Memory B cell (primary cell): ENCODE measurements at places on chromosomes 7 and 10.

- H3K27me3 ChIP-seq: no peaks in the 10 kb centered on the region
- peaks cover 17% of the 10 kb centered on the region for H3K36me3 ChIP-seq
- DNase-seq: no peak
- H3K4me1 ChIP-seq: no peaks in the 10 kb centered on the region
- no peak overlapping the region for H3K4me3 ChIP-seq
- no peak overlapping the region for H3K27ac ChIP-seq
Measured at GRCh38 chr10:48406204-48406603, 99.7 kb downstream of the MAPK8 start.

GRCh38 chr10:13608246-13608853 is 21.6 kb downstream of the PRPF18 start:
- H3K27me3 ChIP-seq: no peaks in the 10 kb centered on the region
- H3K4me3 ChIP-seq: no peak overlapping the region
- no peaks in the 10 kb centered on the region for H3K4me1 ChIP-seq
- no peak overlapping the region for H3K27ac ChIP-seq
- DNase-seq: no peak

DNA sequence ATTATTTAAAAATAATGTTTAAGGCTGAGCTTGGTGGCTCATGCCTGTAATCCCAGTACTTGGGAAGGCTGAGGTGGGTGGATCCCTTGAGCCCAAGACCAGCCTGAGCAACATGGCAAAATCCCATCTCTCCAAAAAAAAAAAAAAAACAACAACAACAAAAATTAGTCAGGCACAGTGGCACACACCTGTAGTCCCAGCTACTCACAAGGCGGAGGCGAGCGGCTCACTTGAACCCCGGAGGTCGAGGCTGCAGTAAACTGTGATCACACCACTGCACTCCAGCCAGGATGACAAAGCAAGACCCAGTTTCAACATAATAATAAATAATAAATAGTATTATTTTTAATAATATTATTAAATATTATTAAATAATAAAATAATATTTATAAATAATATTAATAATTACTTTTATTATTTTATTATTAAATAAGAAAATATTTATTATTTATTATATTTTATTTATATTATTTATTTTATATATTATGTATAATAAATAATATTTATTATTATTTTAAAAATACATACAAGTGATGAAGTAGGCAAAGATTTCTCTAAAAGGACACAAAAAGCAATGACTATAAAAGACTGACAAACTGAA is 8.4 kb upstream of the LRRC61 start:
- no peaks in the 10 kb centered on the region for H3K27me3 ChIP-seq
- H3K4me1 ChIP-seq: no peaks in the 10 kb centered on the region
- H3K36me3 ChIP-seq: peaks cover 7% of the 10 kb centered on the region
- DNase-seq: no peak
- no peak overlapping the region for H3K4me3 ChIP-seq

- H3K4me3 ChIP-seq: peak overlapping the region; percentile 44
- H3K4me1 ChIP-seq: peaks cover 58% of the 10 kb centered on the region
- peaks cover 25% of the 10 kb centered on the region for H3K36me3 ChIP-seq
- H3K27me3 ChIP-seq: no peaks in the 10 kb centered on the region
- peak overlapping the region; percentile 87 for H3K27ac ChIP-seq
- no peak for DNase-seq
Measured at GRCh38 chr10:96260014-96260413, 11.4 kb downstream of the BLNK start.

GRCh38 chr7:148553979-148554378 is 36.6 kb upstream of the C7orf33 start:
- no peak for DNase-seq
- H3K27ac ChIP-seq: no peak overlapping the region
- H3K4me1 ChIP-seq: peaks cover 2% of the 10 kb centered on the region
- peaks cover 1% of the 10 kb centered on the region for H3K27me3 ChIP-seq

GRCh38 chr7:122248472-122248871 is 56.1 kb downstream of the FEZF1 start:
- no peak for DNase-seq
- H3K27me3 ChIP-seq: no peaks in the 10 kb centered on the region
- no peaks in the 10 kb centered on the region for H3K36me3 ChIP-seq
- no peak overlapping the region for H3K4me3 ChIP-seq

- H3K27ac ChIP-seq: no peak overlapping the region
- H3K36me3 ChIP-seq: no peaks in the 10 kb centered on the region
- H3K4me1 ChIP-seq: no peaks in the 10 kb centered on the region
- no peak overlapping the region for H3K4me3 ChIP-seq
- peaks cover 5% of the 10 kb centered on the region for H3K27me3 ChIP-seq
- DNase-seq: no peak
Measured at GRCh38 chr7:54722026-54722425, 37.0 kb downstream of the SEC61G start.

GRCh38 chr7:44985900-44986217 is 7.0 kb upstream of the MYO1G start:
- H3K4me3 ChIP-seq: peak overlapping the region; percentile 95
- DNase-seq: no peak
- H3K27me3 ChIP-seq: no peaks in the 10 kb centered on the region
- H3K36me3 ChIP-seq: peaks cover 24% of the 10 kb centered on the region
- H3K4me1 ChIP-seq: peaks cover 31% of the 10 kb centered on the region
- H3K27ac ChIP-seq: peak overlapping the region; percentile 98

- H3K27me3 ChIP-seq: peaks cover 1% of the 10 kb centered on the region
- no peaks in the 10 kb centered on the region for H3K4me1 ChIP-seq
- no peak overlapping the region for H3K4me3 ChIP-seq
- no peak overlapping the region for H3K27ac ChIP-seq
Measured at GRCh38 chr7:159310457-159311171, 165.9 kb upstream of the VIPR2 start.

- no peaks in the 10 kb centered on the region for H3K27me3 ChIP-seq
- H3K27ac ChIP-seq: no peak overlapping the region
- H3K36me3 ChIP-seq: no peaks in the 10 kb centered on the region
Measured at GRCh38 chr10:126097558-126098225, 201.3 kb downstream of the FANK1 start.

GRCh38 chr10:98320486-98321185 is 52.6 kb upstream of the LOXL4 start:
- DNase-seq: no peak
- no peak overlapping the region for H3K4me3 ChIP-seq
- H3K36me3 ChIP-seq: no peaks in the 10 kb centered on the region
- H3K27me3 ChIP-seq: peaks cover 8% of the 10 kb centered on the region

DNA sequence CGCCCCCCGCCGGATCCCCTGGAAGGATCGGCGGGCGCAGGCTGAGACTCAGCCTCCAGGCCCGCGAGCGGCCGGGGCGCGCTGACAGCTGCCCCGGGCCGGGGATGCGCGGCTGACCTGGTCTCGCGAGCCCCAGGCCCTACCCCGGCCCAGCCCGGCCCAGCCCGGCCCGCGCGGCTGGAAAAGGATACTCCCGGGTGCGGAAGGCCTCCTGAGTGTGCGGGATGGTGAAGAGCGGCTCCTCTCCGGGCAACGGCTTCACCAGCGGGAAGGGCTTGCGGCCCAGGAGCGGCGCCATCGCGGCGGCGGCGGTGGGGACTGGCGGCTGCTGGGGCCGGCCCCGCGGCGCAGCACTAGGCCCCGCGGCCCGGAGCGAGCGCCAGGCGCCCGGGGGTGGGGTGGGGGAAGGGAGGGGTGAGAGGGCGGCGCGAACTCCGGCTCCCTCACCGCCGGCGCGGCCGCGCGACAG is 423 bp downstream of the BAZ1B start:
- H3K27me3 ChIP-seq: no peaks in the 10 kb centered on the region
- H3K36me3 ChIP-seq: peaks cover 12% of the 10 kb centered on the region
- H3K4me1 ChIP-seq: peaks cover 35% of the 10 kb centered on the region
- H3K27ac ChIP-seq: peak overlapping the region; percentile 97

GRCh38 chr7:148909568-148909967 is 25.5 kb upstream of the EZH2 start:
- no peaks in the 10 kb centered on the region for H3K36me3 ChIP-seq
- no peak for DNase-seq
- H3K27me3 ChIP-seq: peaks cover 10% of the 10 kb centered on the region
- no peak overlapping the region for H3K4me3 ChIP-seq
- H3K27ac ChIP-seq: no peak overlapping the region

DNA sequence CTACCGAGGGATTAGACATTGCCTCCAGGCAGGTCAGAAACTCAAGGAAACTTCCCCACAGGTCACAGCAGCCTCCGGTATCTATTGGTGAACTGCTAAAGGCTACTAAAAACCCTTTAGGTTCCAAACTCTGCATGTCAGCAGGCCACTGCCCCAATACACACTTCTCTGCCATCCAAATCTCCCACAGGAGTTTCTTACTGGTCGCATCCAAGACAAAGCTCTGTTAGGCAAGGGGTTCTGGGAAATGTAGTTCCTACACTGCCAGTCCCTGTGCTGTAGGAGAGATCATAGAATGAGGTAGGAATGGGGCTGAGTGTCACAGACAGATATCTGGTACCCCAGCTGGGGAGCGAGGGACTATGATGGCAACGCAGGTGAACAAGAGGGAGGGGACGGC is 757.0 kb upstream of the C7orf33 start:
- no peak overlapping the region for H3K27ac ChIP-seq
- no peaks in the 10 kb centered on the region for H3K36me3 ChIP-seq
- H3K4me1 ChIP-seq: no peaks in the 10 kb centered on the region
- H3K4me3 ChIP-seq: no peak overlapping the region
- H3K27me3 ChIP-seq: no peaks in the 10 kb centered on the region
- DNase-seq: no peak

- no peak overlapping the region for H3K4me3 ChIP-seq
- no peak for DNase-seq
- H3K36me3 ChIP-seq: no peaks in the 10 kb centered on the region
- peaks cover 5% of the 10 kb centered on the region for H3K4me1 ChIP-seq
- no peaks in the 10 kb centered on the region for H3K27me3 ChIP-seq
Measured at GRCh38 chr7:116340943-116341907, 130.9 kb downstream of the TES start.

- no peak for DNase-seq
- H3K27me3 ChIP-seq: no peaks in the 10 kb centered on the region
- no peaks in the 10 kb centered on the region for H3K36me3 ChIP-seq
- no peak overlapping the region for H3K4me3 ChIP-seq
- no peak overlapping the region for H3K27ac ChIP-seq
Measured at GRCh38 chr7:103727982-103728610, 261.4 kb downstream of the RELN start.

DNA sequence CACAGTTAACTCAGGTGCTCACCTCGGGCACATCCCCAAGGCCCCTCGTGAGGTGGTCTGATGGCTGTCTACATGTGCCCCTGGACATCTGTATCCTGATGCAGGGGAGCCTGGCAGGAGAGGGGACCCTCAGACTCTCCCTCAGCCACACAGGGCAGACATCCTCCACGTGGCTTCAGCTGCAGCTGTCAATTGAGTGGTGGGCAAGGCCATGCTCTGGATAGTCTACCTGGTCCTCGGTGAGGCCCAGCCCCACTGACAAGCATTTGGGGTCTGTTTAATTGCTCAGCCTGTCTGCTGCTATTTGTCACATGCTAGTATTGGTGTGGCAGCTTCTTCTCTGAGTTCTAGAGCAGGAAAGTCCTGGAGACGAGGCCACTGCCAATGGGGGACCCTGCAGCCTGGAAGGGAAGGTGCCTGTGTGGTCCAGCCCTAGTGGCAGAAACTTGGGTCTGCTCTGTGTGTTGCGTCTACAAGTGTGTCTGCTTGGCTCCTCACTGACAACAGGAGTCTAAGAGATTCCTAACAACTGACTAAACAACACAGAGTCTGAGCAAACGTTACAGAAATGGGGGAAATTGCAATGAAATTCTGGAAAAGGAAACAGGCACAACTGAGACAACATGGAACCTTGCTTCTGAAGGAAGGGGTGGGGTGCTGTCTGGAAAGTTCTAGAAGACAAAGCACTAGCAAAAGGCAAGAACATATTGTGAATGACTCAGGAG is 59.3 kb upstream of the IGFBP3 start:
- no peaks in the 10 kb centered on the region for H3K36me3 ChIP-seq
- H3K27me3 ChIP-seq: peaks cover 4% of the 10 kb centered on the region
- no peaks in the 10 kb centered on the region for H3K4me1 ChIP-seq

GRCh38 chr7:96067321-96067720 is 254.6 kb downstream of the SLC25A13 start:
- no peak overlapping the region for H3K27ac ChIP-seq
- H3K4me3 ChIP-seq: no peak overlapping the region
- peaks cover 8% of the 10 kb centered on the region for H3K27me3 ChIP-seq
- no peak for DNase-seq
- H3K4me1 ChIP-seq: no peaks in the 10 kb centered on the region

- peak overlapping the region; percentile 47 for H3K27ac ChIP-seq
- peaks cover 69% of the 10 kb centered on the region for H3K4me1 ChIP-seq
- no peak for DNase-seq
- no peak overlapping the region for H3K4me3 ChIP-seq
- no peaks in the 10 kb centered on the region for H3K27me3 ChIP-seq
Measured at GRCh38 chr7:28157831-28158416, 22.7 kb downstream of the JAZF1 start.

DNA sequence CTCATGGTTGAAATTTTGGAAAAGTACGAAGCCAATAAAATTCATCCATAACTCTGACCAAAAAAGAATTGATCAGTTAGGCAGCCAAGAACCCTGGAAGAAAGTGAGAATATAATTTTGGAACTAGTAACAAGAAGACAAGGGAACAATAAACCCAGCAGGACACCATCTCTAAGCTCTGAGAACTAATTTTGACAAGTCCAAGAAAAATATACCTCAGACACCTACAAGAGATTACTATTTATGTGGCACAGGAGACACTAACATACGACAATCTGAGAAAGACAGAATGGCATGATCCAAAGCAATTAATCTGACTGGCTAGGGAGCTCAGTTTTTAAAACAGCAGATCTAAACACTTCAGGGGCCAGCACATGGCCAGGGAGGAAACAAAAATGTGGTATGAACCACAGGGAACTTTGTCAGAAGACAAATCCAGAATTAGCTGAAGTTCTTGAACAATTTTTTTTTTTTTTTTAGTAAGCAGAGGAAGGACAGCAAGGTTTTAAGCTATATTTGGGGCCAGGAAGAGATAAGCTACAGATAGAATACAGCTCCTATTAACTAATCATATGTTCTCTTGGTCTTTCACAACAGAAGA is 38.9 kb downstream of the PARD3 start:
- H3K27me3 ChIP-seq: peaks cover 3% of the 10 kb centered on the region
- H3K4me1 ChIP-seq: no peaks in the 10 kb centered on the region
- no peaks in the 10 kb centered on the region for H3K36me3 ChIP-seq
- no peak for DNase-seq
- H3K4me3 ChIP-seq: no peak overlapping the region

GRCh38 chr10:30070001-30070685 is 10.8 kb upstream of the JCAD start:
- no peaks in the 10 kb centered on the region for H3K36me3 ChIP-seq
- peaks cover 4% of the 10 kb centered on the region for H3K27me3 ChIP-seq
- no peaks in the 10 kb centered on the region for H3K4me1 ChIP-seq
- no peak overlapping the region for H3K4me3 ChIP-seq

DNA sequence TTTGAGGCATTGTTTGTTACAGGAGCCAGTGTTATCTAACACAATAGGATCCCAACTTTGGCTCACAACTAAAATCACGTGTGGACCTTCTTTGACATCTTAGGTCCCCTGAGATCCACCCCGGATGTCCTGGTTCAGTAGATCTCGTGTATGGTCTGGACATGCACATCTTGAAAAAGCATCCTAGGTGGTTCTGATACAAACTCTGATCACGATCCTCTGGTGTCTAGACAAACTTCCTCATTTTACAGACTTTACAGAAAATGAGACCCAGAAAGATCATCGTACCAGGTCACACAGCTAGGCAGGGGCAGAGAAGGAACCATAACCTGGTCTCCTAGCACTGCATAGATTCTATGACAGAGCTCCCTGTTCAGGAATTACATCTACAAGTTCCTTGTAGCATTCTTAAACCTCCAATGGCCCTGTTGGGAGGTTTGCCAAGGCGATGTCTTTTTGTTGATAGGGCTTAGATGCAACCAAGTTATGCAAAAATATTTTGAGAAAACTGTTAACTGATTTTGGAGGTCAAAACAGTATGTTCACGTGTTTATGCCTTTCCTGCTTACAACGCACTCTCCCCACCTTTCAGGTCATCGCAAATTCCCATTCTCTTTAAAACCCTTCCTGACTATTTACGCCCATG is 30.8 kb upstream of the CHST15 start:
- H3K36me3 ChIP-seq: no peaks in the 10 kb centered on the region
- H3K4me3 ChIP-seq: no peak overlapping the region
- H3K27me3 ChIP-seq: no peaks in the 10 kb centered on the region
- DNase-seq: peak; percentile 38
- peaks cover 13% of the 10 kb centered on the region for H3K4me1 ChIP-seq
